ENCODE measurements at places on chromosomes 5 and 9.
A peak's percentile ranks its signal among the peaks of the same experiment; 100 is the strongest.

- peaks cover 32% of the 10 kb centered on the region for H3K36me3 ChIP-seq
- H3K27ac ChIP-seq: no peak overlapping the region
- ATAC-seq: no peak
- no peaks in the 10 kb centered on the region for H3K4me1 ChIP-seq
- no peak overlapping the region for H3K4me3 ChIP-seq
- H3K27me3 ChIP-seq: no peaks in the 10 kb centered on the region
Measured at GRCh38 chr5:41851116-41851515, 19.1 kb downstream of the OXCT1 start.

DNA sequence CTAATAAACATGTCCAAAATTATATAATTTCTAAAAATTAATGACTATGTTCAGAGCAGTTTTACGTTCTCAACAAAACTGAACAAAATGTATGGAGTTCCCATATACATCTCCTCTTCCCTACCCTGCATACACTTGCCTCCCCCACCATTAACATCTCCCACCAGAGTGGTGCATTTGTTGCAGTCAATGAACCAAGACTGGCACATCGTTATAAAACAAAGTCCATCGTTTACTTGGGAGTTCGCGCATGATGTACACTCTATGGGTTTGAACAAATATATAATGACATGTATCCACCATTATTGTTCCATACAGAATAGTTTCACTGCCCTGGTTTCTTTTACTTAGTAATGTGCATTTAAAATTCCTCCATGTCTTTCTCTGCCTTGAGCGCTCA, 130.1 kb downstream of the APBA1 start:
- no peak overlapping the region for H3K27ac ChIP-seq
- no peaks in the 10 kb centered on the region for H3K36me3 ChIP-seq
- peaks cover 13% of the 10 kb centered on the region for H3K27me3 ChIP-seq
- H3K4me1 ChIP-seq: no peaks in the 10 kb centered on the region

DNA sequence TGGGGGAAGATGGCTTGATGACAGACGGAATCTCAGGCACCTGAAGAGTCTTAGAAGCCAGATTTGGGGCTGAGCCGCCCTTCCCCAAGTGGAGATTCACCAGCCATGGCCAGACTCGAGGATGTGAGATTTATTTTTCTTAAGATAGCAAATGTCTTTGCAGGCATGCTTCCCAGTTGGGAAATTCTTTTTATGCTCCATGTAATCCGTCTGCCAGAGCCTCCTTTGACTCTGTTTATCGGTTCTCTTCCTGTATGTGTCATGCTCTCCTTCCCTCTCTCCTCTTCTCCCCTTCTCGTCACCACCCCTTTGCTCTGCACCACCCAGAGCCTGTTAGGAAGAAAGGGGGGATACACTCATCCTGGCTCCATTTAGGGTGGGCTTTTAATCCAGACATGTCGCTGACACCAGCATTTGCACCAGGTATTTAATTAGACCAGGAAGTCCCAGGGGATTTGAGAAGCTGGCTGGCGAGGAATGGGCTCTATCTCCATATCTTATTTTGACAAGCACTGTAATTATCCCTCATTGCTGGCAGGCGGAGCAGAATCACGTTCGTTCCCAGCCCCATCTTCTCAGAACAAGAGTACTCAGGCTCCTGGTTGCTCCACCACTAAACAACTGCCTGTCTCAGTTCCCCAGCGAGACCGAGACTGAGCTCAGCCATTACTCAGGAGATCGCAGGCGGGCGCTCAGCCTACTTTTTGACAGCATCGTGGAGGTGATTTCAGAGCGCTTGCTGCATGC, 50.9 kb downstream of the KCNIP1 start:
- H3K4me1 ChIP-seq: no peaks in the 10 kb centered on the region
- H3K27ac ChIP-seq: no peak overlapping the region
- ATAC-seq: no peak
- H3K36me3 ChIP-seq: no peaks in the 10 kb centered on the region

DNA sequence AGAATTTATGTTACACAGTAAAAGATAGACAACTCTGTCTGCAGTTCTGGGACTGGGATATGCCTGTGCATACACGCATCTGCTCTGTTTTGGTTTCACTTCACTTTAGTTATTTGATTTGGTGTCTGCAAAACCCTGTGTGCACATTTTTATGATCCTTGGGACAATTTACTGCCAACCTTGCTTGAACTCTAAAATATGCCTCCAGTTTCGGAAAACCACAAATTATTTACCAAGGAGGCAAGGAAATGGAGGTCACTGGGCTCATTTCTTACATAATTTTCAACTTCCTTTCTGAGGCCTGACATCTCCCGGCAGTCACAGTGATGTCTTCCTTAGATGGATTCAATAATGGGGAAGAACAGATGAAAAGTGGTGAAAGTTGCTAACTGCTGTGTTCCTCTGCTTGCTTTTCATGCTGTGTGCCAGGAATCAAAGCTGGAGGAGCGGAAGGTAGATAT, 61.2 kb upstream of the TAF11L2 start:
- ATAC-seq: peak; percentile 80
- peak overlapping the region; percentile 63 for H3K4me3 ChIP-seq
- no peaks in the 10 kb centered on the region for H3K27me3 ChIP-seq

- no peak for ATAC-seq
- no peaks in the 10 kb centered on the region for H3K4me1 ChIP-seq
- no peak overlapping the region for H3K27ac ChIP-seq
- no peaks in the 10 kb centered on the region for H3K36me3 ChIP-seq
Measured at GRCh38 chr5:102414448-102414847, 84.4 kb downstream of the SLCO6A1 start.

DNA sequence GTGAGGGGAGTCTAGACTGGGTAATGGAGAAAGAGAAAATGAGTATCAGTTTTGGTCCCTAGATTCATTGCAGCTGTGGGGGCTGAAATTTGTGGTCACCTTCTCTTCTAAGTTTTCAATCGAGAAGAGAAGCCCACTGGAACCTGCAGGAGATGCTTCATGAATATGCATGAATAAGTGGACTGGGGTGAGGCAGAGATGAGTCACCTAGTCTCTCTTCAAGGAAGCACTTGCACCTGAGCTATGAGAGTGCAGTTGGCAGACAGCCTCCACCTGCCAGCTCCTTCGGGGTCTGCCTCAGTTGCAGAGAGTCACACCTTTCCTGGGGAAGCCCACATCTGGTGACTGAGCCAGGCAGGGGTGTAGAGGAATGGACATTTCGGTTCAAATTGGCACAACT, 69.1 kb downstream of the ZNF366 start:
- no peaks in the 10 kb centered on the region for H3K36me3 ChIP-seq
- ATAC-seq: peak; percentile 31
- H3K4me3 ChIP-seq: no peak overlapping the region
- peaks cover 8% of the 10 kb centered on the region for H3K27me3 ChIP-seq
- H3K27ac ChIP-seq: no peak overlapping the region
- peaks cover 23% of the 10 kb centered on the region for H3K4me1 ChIP-seq

DNA sequence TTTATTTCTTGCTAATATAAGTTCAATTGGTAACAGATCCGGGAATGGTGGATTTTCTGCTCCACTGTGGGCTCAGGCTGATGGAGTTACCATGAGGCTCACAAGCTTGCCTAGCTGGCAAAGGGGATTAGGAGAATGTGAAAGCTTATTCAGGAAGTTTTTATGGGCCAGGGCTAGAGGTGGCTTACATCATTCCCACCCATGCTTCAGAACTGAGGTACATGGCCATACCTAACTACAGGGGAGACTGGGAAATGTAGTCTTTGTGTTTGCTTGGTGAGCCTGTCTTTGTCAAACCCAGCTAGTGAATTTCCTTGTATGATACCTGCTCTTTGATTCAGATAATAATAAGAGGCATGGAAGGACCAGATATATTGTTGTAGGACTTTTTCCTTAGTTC, 105.9 kb upstream of the DHFR start:
- H3K27me3 ChIP-seq: no peaks in the 10 kb centered on the region
- peaks cover 51% of the 10 kb centered on the region for H3K36me3 ChIP-seq
- H3K4me1 ChIP-seq: peaks cover 20% of the 10 kb centered on the region

- H3K4me1 ChIP-seq: no peaks in the 10 kb centered on the region
- no peak overlapping the region for H3K27ac ChIP-seq
- H3K4me3 ChIP-seq: no peak overlapping the region
- ATAC-seq: no peak
- peaks cover 20% of the 10 kb centered on the region for H3K27me3 ChIP-seq
Measured at GRCh38 chr9:89619424-89620138, 14.8 kb downstream of the GADD45G start.

DNA sequence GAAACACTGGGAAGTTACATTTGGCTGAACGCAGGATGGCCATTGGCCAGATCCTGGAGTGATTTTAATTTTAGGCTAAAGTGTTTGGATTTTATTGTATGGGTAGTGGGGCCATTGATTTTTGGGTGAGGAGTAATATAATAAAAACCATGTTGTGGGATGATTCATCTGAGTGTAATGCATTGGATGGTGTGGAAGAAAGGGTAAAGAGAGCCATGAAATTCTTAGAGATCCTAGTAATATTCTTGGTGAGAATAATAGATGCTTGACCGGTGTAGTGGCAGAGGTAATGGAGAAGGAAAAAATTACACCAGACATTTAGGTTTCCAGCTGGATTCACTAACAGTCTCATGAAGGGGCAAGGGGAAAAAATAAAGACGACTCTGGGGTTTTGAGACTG, 158.1 kb downstream of the NPR3 start:
- no peak overlapping the region for H3K4me3 ChIP-seq
- H3K4me1 ChIP-seq: no peaks in the 10 kb centered on the region
- no peaks in the 10 kb centered on the region for H3K27me3 ChIP-seq
- no peak for ATAC-seq
- no peaks in the 10 kb centered on the region for H3K36me3 ChIP-seq

- H3K4me1 ChIP-seq: peaks cover 42% of the 10 kb centered on the region
- no peaks in the 10 kb centered on the region for H3K36me3 ChIP-seq
- H3K27ac ChIP-seq: no peak overlapping the region
- peaks cover 98% of the 10 kb centered on the region for H3K27me3 ChIP-seq
- no peak overlapping the region for H3K4me3 ChIP-seq
- no peak for ATAC-seq
Measured at GRCh38 chr9:136656183-136656738, 6.5 kb upstream of the EGFL7 start.

DNA sequence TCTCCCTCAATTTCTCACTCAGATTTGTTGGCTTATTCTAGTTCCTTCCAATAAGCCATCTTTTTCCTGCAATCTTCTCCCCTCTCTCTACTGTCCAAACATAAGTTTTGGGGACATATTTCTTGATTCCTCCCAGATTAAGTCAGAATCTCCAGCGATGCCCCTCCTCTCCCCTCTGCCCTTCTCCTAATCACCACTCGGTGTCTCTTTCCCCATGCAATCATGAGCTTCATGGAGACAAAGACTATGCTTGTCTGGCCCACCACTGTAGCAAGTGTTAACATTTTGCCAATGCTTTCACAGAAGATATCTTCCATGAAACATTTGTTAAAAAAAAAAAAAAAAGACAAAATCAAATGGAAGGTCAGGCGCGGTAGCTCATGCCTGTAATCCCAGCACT, 42.4 kb downstream of the PDE6A start:
- no peak overlapping the region for H3K27ac ChIP-seq
- peaks cover 24% of the 10 kb centered on the region for H3K27me3 ChIP-seq
- no peak for ATAC-seq
- H3K4me1 ChIP-seq: peaks cover 10% of the 10 kb centered on the region
- H3K36me3 ChIP-seq: no peaks in the 10 kb centered on the region

DNA sequence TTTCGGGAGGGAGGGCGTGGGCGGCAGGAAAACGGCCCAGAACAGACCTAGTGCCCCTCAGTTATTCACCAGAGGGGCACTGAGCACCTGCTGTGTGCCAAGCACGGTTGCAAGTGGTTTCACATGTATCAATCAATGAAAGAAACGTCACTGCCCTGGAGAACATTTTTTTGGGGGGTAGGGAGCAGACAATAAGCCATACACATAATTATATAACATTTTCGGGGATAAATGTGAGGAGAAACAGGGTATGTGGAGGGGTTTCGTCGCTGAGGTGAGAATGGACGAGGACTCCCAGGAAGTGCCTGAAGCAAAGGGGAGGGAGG, 444 bp upstream of the ZNF354A start:
- peak overlapping the region; percentile 55 for H3K27ac ChIP-seq
- peaks cover 11% of the 10 kb centered on the region for H3K4me1 ChIP-seq
- no peaks in the 10 kb centered on the region for H3K27me3 ChIP-seq
- peak overlapping the region; percentile 70 for H3K4me3 ChIP-seq
- peaks cover 13% of the 10 kb centered on the region for H3K36me3 ChIP-seq
- ATAC-seq: no peak

GRCh38 chr5:1021136-1021968, 12.8 kb downstream of the NKD2 start:
- no peak overlapping the region for H3K27ac ChIP-seq
- no peak for ATAC-seq
- no peak overlapping the region for H3K4me3 ChIP-seq

DNA sequence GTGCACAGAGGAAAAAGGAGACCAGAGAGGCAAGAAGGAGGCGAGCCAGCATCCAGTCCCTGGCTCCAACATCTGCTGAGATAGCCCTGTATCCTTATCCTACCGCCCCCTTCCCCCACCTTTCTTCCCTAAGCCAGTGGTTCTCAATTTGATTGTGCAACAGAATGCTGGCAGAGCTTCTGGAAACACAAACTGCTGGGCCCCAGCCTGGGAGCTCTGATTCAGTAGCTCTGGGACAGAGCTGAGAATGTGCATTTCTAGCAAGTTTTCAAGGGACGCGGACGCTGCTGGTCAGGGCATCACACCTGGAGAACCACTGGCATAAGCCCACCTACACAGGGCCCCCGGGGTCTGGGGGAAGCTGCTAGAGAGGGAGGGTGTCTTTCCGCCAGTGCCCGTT, 21.1 kb downstream of the AK8 start:
- no peak overlapping the region for H3K4me3 ChIP-seq
- H3K27me3 ChIP-seq: peaks cover 11% of the 10 kb centered on the region
- no peak for ATAC-seq
- H3K36me3 ChIP-seq: no peaks in the 10 kb centered on the region
- peaks cover 12% of the 10 kb centered on the region for H3K4me1 ChIP-seq

- no peak for ATAC-seq
- peak overlapping the region; percentile 92 for H3K27ac ChIP-seq
- H3K4me3 ChIP-seq: peak overlapping the region; percentile 90
- H3K4me1 ChIP-seq: peaks cover 46% of the 10 kb centered on the region
- no peaks in the 10 kb centered on the region for H3K36me3 ChIP-seq
Measured at GRCh38 chr5:136133922-136134379, 1.3 kb downstream of the SMAD5 start.

DNA sequence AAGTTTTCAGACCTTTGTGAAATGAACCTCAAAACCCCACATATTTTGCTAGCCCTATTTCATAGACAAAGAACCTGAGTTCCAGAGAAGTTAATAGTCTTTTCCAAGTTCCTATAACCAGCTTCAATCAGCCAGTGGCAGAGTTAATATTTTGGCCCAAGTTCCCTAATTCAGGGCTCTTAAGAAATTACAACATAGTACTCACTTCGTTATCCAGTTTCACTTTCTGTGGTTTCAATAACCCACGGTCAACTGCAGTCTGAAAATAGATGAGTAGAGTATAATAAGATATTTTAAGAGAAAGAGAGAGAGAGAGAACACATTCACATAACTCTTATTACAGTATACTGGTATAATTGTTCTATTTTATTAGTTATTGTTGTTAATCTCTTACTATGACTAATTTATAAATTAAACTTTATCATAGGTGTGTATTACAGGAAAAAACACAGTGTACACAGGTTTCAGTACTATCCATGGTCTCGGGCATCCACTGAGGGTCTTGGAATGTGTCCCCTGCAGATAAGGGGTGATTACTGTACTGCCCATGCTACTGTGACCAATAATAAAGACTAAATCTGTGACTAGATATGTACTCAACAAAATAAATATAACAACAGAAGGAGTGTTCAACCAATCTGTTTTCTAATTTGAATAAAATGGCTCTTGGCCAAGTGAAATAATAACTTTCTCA, 9.3 kb upstream of the MYOT start:
- H3K27ac ChIP-seq: peak overlapping the region; percentile 69
- H3K36me3 ChIP-seq: no peaks in the 10 kb centered on the region
- no peaks in the 10 kb centered on the region for H3K27me3 ChIP-seq
- peaks cover 18% of the 10 kb centered on the region for H3K4me1 ChIP-seq
- H3K4me3 ChIP-seq: peak overlapping the region; percentile 52

Measured in stimulated activated memory B cell treated with anti-CD40 and anti-IgM and Interleukin-4, amounts not matched to agents 10 μg/mL and 1 μg/mL and 100 μg/mL, for 72 hours (primary cell).